ENCODE measurements at places on chromosomes 2 and 18. TPM values are rescaled to one million over a fixed set of nuclear protein-coding genes. Genes with fewer than 3 reads are reported as not detected.

The SIX3 gene
- total RNA-seq, result 0.39 TPM

The DSG1 gene
- total RNA-seq, result not detected

The TTR gene
- not detected for total RNA-seq

The TLX2 gene
- under 0.01 TPM for total RNA-seq

The STPG4 gene
- total RNA-seq, result 0.20 TPM

The HOXD3 gene
- 2.2 TPM for total RNA-seq

The FNDC4 gene
- 8.4 TPM for total RNA-seq

The LOXL3 gene
- 2.2 TPM for total RNA-seq

The RNU2-63P gene
- total RNA-seq, result 275 TPM

The TXNDC2 gene
- total RNA-seq, result under 0.01 TPM

The WNT10A gene
- not detected for total RNA-seq

The MARCHF4 gene
- total RNA-seq, result under 0.01 TPM

The KIF1A gene
- not detected for total RNA-seq
